ENCODE measurements at places on chromosomes 7 and 10.

- DNase-seq = no peak
Observed at GRCh38 chr10:97509120-97509680, 10.5 kb downstream of the UBTD1 start.

GRCh38 chr10:72322030-72322279 is 32.8 kb downstream of the DNAJB12 start:
- DNase-seq = no peak

GRCh38 chr7:36723951-36724664 is at the start of gene AOAH:
TSS of gene AOAH (minus strand) at chr7:36724494. CDS start at chr7:36724148, 346 bp downstream.
- no peak for DNase-seq

- DNase-seq = no peak
Observed at GRCh38 chr7:5217396-5217795, 27.4 kb downstream of the WIPI2 start.

- no peak for DNase-seq
Observed at GRCh38 chr7:20602306-20602705, 13.2 kb upstream of the ABCB5 start.

DNA sequence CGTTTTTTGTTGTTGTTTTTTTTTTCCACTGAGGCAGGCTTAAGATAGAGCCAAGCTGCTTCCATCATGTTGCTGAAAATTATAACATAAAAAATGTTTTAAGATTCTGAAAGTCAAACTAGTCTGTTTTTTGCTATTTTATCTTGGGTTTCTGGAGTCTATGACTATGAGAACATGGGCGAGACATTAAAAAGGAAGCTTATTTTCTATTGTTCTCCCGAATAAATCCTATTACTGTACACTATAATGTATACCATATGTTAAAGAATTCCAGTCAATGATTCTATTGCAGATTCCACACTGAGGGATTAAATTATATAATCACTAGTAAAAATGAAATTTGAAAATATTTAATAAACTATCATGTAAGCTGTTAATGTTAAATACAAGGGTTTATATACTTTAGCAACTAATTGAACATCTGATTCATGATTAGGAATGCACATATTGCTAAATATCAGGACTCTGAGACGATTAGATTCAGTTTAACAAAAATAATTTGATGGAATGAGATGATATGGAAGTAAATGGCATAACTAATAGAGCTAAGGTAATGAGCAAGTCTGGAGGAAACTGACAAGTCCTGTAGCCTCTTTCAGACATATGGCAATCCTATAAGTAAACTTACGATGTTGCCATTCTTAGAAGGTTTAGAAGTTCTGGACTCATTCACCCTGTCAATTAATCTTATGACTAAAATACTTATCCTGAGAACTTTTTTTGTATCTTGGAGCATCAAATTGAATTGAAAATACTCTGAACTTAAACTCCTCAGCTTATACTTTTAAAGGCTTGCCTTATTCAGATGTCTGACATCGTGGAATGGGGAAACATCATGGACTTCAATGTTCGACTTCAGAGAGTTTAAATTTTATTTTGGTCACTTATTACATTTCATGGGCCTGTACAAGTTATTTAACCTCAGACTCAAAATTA is 294.8 kb upstream of the DGKB start:
- DNase-seq = no peak

DNA sequence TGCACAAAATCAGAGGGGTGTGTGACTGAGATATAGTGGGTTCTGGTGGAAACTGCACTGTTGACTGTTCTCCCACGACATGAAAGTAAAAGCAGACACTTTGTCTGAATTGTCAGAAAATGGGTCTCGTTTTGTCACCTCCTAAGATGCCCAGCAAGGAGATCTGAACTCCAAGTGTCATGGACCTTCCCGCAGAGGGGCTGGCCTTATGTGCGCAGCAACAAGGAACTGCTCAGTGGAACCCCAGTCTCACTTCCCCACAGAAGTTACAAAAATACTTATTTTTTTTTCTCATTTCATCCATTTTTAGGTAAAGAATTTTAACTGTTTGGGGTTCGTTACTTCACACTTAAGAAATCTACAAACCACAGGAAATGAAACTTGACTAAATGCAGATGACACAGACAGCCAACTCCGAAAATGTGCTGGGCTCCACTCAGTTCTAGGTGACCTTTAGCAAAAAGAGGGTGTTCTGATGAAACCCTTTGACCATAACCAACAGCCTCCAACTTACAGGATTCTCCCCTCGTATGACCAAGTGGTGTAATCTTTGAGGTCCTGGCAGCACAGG is 115.0 kb downstream of the FAM107B start:
- DNase-seq = no peak

GRCh38 chr10:101018600-101019439 is 12.1 kb downstream of the PDZD7 start:
- DNase-seq = peak; percentile 90

- DNase-seq = peak; percentile 70
Observed at GRCh38 chr7:24902276-24902675, 77.7 kb downstream of the OSBPL3 start.

DNA sequence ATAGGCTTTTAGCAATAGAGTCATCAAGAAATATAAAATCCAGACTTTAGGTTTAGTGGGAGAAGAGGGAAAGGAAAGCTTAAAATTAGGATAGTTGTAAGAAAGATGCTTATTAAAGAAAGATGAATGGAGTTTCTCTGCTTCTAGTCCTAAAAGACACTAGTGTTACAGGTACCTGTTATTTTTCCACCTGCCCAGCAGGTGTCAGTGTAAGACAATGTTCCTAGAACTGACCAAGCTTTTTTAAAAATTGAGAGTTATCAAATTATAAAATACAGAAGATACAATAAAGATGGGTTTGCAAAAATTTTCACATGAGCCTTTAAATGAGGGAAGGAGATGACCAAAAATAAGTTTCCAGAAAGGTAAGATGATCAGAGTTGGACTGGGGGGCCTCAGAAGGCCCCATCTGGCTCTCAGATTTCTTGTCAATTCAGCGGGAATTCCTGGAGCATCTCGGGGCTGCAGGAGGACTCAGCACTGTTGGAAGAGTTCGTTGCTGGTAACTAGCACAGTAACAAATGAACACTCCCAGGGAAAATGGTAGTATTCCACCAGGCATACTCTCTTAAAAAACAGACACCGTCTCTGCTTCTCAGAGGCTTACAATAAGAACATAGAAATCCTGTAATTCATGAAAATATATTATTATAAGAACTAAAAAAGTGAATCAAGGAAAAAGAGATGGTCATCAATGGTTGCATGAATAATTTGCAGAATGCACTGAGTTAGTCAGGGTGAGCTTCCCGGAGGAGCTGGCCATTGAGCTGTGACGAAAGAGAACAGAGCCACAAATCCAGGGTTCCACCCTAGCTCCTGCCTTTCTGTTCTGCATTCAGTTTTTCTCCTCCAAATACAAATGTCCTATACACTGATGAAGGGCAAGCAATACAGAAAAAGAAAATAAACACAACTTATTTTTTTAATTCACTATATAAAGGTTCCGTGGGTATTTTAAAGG is 71.8 kb upstream of the PIK3CG start:
- DNase-seq = peak; percentile 33

DNA sequence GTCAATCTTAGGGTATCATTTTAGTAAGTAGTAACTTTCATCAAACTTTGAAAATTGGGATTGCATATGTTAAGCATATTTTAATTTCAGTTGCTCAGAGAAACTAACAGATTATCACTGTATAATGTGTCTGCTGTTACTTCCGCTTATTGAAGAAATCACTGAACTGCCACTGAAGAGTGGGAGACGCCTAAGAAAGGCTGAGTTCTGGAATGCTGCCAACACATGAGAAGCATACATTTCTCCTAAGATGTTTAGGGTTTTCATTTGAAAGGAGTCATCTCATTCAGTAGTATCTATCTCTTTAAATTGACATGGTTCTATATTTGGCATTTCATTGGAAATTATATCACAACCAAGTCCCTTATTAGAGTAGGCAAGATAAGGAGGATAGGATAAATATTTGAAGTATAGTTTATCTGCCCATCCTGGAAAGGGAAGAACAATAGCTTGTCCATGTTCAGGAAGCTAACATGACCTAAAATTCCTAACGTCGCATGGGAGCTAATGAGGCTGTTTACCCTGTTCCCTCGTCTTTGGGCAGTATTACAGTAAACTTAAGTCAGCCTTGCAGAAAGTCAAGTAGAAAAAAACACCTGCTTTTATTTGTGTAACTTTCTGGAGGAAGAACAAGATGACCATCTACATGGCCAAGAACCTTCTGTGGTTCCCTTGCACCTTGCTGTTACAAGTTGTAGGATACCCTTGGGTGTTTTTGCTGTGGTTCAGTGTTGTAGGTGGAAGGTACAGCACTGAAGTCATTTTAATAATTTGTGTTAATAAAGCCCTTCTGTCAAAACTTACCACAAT is 67.3 kb downstream of the NHLRC2 start:
- no peak for DNase-seq

DNA sequence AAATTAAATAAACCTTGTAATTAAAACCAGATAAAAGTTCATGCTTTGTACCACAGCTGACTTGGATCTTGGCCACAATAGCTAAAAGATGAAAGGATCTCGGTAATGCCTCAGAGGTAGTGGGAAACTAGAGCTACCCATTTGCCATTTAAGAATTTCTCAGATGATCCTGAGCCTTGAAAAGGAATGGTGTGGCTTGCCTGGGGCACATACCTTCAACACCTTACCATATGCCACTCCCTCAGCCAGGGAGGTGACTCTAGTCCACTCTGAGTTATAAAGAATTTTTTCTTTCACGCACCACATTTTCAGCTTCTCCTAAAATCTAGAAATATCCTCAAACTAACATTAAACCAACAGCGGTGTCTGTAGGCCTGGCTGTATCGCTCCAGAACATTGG is 516.3 kb upstream of the TEX47 start:
- DNase-seq = no peak

GRCh38 chr10:97371696-97372095 is 29.4 kb downstream of the RRP12 start:
- DNase-seq = no peak

GRCh38 chr10:132716691-132717490 is 69.1 kb downstream of the NKX6-2 start:
- DNase-seq = no peak

Data from adipocyte (in vitro differentiated cells).